ENCODE measurements at places on chromosomes 1 and 21.

DNA sequence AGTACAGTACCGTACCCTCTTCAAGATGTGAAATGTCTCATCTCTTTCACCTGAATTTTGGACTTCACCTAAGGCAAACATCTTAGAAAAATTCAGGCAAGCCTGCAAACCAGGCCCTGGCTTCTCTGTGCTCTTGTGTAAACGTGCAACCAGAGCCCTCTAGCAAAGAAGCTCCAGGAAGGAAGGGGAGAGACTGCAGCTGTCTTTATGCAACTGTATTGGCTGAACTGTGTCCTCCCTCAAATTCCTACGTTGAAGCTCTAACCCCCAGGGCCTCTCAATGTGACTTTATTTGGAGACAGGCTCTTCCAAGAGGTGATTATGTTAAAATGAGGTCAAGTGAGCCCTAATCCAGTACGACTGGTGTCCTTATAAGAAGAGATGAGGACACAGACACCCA, 60.3 kb downstream of the SLC45A1 start:
- no peak for DNase-seq

DNA sequence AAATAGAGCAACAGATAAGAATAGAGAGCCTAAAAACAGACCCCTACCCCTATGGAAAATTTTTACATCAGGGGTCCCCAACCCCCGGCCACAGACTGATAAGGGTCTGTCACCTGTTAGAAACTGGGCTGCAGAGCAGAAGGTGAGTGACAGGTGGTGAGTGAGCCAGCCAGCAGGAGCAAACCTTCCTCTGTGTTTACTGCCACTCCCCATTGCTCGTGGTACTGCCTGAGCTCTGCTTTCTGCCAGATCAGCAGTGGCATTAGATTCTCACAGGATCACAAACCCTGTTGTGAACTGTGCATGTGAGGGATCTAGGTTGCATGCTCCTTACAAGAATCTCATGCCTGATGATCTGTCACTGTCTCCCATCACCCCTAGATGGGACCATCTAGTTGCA, 174.1 kb downstream of the FOXD2 start:
- DNase-seq: no peak

- DNase-seq: no peak
These were observed 1016.1 kb downstream of the KCNT2 start for GRCh38 chr1:195591917-195592672.

GRCh38 chr1:90809093-90809492, 92.0 kb upstream of the BARHL2 start:
- no peak for DNase-seq

GRCh38 chr1:7846656-7847055, 6.2 kb downstream of the UTS2 start:
- no peak for DNase-seq

DNA sequence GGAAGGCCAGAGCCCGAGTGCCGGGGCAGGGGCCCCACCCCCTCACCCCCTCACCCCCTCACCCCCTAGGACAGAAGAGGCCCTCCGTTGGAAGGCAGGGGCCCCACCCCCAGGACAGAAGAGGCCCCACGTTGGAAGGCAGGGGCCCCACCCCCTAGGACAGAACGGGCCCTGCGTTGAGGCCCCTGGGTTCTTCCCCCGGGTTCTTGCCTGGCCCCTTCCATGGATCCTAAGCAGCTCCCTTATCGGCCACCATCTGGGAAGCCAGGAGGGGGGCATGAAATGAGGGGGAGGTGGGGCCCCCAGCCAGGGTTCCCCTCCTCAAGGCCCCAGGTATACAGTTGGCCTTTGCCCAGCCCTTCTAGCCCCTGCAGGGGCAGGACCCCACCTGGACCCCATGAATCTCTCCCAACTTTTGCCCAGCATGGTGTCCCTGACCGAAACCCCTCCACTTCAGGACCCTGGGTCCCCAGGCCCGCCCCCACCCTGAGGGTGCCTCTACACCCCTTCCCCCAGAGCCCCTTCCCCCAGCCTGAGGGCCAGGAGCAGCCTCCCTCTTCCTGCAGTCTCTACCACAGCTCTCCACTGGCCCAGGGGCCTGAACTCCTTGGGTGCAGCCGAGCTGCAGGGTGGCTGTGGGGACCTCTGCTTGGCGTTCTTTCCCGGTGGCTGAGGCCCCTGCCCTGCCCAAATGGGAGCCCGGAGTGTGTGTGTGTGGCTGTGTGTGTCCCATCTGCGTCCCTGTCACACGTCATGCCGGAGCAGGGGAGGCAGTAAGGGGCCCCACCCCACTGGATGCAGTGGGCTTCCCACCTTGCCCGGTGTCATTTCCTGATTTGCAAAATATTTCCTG, 4.3 kb upstream of the VWA1 start:
- no peak for DNase-seq

DNA sequence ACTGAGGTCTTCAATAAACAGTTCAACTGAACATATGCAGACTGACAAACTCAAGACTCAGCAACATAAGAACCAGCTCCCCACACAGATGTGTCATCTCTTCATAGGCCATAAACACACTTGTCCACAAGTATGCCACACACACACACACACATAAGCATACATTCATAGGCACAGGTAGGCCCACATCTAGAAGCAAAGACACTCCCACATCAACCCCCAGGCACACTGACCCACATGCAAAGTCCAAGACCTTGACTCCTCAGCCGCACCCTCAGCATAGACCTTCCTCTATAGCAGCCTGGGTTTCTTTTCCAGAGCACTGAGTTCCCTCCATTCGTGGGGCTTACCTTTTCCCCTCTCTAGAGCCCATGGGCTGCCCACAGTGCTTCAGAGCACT, 1.4 kb downstream of the LAD1 start:
- DNase-seq: no peak

DNA sequence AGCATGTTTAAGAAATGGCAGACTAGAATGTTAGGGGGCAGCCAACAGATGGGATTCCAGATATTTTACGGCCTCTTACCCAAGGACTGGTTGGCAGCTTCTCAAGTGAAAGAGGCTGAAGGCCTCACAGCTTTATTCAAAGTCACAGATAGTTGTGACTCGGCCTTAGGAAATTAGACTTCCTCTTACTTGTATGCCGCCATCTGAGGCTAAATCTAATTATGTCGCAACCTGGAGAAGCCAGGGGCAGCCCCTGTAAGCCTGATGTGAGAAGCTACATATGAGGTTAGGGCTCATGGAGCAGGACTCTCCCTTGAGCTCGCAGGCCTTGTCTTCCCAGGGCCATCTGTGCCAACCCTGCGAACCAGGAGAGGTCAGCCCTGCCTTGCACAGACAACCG, 352.5 kb downstream of the HHAT start:
- no peak for DNase-seq

DNA sequence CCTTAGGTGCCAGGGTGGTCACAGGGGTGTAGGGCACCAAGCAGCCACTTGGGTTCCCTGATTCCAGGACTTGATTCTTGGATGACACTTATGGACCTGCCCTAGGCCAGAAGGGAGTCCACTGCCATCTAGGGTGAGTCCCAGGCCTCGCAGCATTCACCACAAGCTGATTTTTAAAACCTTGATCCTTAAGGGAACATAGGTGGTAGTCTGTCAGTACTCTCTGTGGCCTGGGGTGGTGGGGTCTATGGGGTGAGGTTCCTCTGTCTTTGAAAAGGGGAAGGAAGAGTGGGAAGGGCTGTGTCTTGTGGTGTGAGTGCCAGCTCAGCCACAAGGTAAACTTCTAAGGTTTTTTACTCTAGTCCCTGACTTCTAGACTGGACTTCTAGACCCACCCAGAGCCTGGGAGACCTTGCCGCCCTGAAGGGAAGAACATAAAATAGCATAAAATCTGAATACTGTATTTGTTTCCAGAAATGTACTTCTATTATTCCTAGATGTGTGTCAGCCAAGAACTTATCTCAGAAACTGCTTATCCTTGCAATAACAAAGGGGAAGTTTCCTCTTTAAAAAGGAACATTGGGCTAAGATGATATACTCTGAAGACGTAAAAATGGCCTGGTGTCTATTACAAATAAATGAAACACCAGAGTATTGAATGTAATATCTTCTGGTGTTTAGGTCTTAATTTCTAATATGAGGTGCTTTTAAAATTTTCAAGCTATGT, 757.3 kb downstream of the LTN1 start:
- no peak for DNase-seq

GRCh38 chr1:203340112-203340790, 10.7 kb downstream of the FMOD start:
- DNase-seq: peak; percentile 79

DNA sequence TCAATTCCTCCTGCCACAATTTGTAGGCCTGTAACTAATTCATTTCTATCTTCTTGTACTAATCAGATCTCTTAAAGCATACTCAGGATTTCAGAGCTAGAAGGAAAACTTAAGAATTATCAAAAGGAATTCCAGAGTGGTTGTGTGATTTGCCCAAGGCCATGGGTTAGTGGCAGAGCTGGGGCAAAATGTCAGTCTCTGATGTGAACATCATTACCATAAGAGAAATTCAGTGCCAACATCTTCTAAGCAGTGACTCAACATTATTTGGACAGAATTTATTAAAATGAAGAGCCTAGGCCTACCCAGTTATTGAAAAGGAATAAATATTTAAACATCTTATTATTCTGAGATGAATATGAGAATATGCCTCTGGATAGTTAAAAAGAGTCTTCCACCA, 14.5 kb downstream of the ST6GALNAC5 start:
- DNase-seq: no peak

- DNase-seq: no peak
These were observed 739.6 kb upstream of the CXADR start for GRCh38 chr21:16773206-16773605.

DNA sequence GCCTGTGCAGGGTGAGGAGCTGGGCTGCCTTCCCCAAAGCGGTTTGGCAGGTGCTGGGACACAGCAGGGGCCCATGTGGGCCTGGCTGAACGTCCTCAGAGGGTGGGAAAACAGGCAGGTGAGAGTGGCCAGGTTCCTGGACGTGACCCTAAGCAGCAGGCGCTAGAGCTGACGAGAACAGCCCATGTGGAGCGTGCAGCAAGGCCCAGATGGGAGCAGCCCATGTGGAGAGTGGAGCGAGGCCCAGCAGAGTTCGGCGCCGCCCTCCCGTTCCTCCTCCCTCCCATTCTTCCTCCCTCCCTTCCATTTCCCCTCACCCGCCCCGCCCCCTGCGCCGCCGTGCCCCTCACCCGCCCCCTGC, 314.4 kb upstream of the VAMP3 start:
- DNase-seq: no peak

- DNase-seq: no peak
These were observed 261.9 kb downstream of the RYR2 start for GRCh38 chr1:237303929-237304328.

- DNase-seq: no peak
These were observed 29.4 kb downstream of the MIER1 start for GRCh38 chr1:66954208-66954607.

DNA sequence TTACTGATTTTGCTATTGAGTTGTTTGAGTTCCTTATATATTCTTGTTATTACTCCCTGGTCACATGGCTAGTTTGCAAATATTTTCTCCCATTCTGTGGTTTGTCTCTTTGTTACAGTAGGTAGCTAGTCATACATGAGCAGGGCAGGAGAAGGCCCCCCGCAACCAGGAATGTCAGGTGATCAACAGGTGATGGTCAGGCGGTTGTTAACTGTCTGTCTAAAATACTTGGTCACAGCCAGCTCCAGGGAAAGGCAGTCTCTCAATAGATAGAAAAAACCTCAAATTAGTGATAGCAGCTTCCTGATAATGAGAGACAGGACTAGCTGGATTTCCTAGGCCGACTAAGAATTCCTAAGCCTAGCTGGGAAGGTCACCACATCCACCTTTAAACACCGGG, 217.9 kb downstream of the RHOU start:
- DNase-seq: no peak

- DNase-seq: no peak
These were observed 40.4 kb downstream of the PHC2 start for GRCh38 chr1:33390542-33390941.

DNA sequence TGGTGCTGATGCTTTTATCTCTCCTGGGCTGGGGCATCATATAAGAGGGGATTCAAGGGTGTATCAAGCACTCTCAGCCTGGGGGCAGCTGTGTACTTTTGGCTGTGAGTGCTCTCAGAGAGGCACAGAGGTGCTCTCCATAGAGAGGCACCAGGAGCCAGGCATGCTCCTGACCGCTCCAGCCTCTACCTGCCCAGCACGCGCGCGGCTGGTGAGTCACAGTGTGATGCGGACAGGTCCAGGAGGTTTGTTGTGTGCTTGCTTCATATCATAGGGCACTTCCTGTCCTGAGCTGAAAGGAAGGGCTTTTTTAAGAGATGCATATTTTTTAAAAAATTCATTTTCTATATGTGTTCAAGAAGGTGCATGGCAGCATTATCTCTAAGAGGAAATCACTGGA, 93.6 kb upstream of the BCAR3 start:
- no peak for DNase-seq
